ENCODE measurements at places on chromosomes 2 and 18.

DNA sequence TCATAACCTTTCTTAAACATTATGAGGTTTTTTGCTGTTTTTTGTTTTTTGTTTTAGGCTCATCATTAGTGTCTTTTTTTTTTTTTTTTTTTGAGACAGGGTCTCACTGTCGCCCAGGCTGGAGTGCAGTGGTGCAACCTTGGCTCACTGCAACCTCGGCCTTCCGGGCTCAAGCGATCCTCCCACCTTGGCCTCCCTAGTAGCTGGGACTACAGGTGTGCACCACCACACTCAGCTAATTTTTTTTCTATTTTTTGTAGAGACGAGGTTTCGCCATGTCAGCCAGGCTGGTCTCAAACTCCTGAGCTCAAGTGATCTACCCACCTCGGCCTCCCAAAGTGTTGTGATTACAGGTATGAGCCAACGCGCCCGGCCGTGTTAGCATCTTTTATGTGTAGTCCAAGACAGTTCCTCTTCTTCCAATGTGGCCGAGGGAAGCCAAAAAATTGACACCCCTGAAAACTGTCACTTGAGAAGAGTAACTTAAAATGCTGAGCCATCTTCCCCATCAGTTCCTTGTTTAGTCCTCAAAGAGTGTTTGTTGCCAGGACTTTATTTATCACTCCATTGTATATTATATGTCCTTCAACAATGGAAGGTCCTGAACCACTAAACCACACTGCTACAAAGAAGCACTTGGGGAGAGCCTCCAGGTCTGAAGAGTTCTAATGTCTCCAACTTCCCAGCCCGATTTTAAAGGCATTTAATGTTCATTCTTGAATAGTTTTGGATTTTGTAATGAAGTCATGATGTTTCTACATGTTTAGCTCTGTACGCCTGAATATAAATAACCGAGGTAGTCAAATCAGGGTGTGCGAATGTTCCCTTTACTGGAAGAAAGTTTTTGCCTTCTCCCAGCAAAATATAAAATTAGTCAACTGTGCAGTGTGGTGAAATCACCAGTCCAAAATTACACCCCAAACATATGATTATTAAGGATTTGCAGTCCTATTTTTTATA, 26.4 kb downstream of the ZNF516 start:
- no peak for DNase-seq

- peak; percentile 22 for DNase-seq
These were observed 17.2 kb downstream of the PCBP1 start for GRCh38 chr2:70104231-70105111.

- no peak for DNase-seq
These were observed 7.3 kb downstream of the EMILIN2 start for GRCh38 chr18:2853926-2854664.

GRCh38 chr2:64819774-64820688, 166.3 kb upstream of the SERTAD2 start:
- DNase-seq, result no peak

- no peak for DNase-seq
These were observed 175.5 kb upstream of the KLF7 start for GRCh38 chr2:207341112-207341750.

DNA sequence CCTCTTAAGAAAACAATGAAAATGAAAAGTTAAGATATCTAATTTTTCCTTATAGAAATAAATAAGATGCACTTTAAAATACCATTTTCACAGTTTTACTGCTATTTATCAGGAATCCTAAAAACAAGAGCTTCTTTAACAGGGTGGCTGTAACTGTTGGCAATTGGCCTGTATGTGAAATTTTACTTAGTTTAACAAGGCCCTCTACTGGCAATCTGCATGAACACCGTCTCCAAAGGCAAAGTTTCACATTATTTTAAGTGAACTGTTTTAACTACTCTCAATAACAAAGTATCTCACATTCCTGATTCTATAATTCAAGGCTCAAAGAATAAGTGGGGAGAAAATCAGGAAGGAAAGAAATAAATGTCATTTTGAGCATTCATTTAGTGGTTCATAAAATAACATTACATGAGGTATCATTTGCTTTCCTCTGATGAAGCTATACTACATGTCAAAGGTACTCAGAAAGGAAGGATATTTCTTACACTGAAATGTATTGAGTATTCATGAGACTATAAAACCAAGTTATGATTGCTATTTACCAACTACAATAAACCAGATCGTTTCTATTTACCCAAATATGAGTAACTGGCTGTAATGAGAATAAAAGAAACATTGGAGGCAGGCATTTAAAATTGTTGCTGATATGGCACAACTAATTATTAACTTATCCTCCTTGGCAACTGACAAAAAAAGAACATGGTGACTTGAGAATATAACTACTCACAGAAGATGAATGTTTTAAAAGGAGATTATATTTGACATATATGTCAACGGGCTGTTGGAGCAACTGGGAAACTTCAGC, 7.0 kb downstream of the NCKAP5 start:
- DNase-seq, result no peak

DNA sequence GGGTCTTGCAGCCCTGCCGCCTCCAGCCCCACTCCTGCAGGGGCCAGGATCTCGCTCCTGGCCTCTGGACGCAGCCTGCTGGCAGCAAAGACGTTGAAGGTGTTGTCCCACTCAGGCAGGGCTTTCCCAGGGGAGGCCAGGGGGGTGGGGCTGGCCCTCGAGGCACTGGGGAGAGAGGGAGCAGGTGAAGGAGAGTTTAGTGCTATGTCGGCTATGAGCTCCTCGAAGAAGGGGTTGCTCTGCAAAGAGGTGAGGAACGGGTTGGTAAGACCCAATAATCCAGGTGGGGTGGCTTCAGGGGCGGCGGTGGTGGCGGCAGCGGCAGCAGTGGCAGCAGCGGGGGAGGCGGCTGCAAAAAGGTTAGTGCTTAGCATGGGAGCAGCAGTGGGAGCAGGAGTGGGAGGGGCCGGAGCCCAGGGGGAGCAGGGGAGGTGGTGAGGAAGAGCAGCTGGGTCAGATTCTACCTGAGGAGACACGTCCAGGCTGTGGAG, 9.7 kb upstream of the SFXN5 start:
- no peak for DNase-seq

- no peak for DNase-seq
These were observed 20.2 kb downstream of the PSTPIP2 start for GRCh38 chr18:46051731-46052461.

GRCh38 chr2:237060534-237061312, 25.0 kb upstream of the COPS8 start:
- no peak for DNase-seq

- no peak for DNase-seq
These were observed 93.9 kb upstream of the RPE start for GRCh38 chr2:209908511-209908910.

- no peak for DNase-seq
These were observed 246.7 kb upstream of the EPHA4 start for GRCh38 chr2:221818616-221819320.

DNA sequence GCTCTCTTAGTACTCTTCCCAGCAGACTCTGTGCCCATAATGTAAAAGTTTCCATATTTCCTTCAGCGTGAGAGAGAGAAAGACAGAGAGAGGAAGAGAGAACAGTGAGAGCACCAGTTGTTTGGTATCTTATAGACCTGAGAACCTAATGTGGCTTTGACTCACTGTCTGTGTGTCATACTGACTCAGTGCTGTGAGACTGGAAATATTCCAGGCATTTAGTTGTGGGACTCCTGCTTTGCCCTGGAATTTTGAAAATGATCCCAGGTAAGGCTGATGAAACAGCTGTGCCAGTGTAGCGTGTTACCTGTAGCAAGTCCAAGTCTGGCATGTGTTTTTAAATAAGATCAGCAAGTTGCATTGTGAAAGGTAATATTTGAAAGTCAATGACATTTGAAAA, 87.9 kb upstream of the KCNH7 start:
- no peak for DNase-seq

DNA sequence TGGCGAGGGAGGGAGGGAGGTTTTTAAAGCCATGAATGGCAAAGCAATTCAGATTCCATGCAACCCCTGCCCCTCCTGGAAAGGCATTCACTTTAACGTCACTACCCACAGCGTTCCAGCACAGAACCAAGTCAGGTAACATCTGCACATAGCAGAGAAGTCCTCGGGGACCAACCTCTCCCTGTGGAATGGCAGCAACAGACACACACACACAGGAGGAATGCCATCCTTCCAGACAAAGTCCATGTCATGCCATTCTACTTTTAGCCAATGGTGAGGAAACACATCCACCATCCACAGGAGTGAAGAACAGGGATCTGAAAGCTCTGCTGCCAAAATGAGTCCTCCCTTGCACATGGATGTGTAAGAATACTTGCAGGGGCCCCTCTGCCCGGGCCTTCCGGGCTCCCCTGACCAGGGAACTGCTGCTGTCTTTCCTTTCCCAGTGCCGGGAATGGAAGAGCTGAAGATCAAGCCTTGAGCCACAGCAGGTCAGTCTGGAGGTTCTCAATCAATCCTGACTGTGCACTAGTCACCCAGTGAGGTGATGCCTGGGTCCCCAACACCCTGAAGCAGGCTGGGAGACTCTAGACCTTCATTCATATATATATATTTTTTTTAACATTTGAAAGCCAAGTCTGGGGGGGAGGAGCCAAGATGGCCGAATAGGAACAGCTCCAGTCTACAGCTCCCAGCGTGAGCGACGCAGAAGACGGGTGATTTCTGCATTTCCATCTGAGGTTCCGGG, 63.7 kb downstream of the UXS1 start:
- no peak for DNase-seq

GRCh38 chr2:235049069-235049468, 97.3 kb downstream of the SH3BP4 start:
- no peak for DNase-seq

DNA sequence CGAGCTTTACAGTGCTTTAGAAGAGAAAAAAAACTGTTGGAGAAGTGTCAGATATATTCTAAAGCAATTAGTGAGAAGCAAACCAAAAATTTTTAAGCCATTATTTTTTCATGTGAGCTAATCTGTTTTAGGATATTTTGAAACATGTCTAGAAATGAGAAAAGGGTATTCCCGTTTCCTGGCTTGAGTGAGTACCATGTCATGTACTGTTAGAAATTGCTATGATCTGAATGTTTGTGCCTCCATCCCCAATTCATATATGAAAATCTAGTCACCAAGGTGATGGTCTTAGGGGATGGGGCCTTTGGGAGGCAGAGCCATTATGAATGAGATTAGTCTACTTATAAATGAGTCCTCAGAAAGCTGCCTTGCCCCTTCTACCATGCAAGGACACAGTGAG, 493.3 kb upstream of the GCFC2 start:
- no peak for DNase-seq

DNA sequence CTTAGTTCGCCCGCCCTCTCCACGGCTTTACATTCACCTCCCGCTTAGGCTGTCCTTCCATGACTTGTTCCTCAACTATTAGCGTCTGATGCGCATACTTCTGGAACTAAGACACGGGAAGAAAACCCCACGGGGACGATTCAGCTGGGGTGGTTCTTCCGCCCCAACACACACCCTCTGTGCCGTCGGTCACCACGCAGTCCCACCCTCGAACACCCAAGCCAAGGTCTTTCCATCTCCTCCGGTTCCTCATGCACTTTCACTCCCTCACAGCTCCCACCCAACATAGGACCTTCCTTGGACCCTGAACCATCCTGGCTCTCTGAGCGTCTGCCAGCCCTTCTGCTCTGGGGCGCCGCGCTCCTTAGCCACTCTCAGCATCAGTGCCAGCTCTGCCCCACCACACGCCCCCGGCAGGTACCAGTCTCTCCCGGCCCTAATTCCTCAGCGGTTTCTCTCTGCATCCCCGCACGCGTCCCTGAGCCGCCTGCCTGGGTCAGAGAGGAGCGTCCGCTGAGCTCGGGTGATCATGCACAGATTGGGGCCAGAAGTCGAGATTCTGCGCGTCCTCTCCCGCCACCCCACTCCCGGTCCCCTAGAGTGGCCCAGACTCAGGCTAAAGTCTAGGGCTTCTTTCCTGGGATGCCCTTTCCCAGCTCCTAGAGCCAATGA, 522 bp upstream of the SRD5A2 start:
- no peak for DNase-seq

DNA sequence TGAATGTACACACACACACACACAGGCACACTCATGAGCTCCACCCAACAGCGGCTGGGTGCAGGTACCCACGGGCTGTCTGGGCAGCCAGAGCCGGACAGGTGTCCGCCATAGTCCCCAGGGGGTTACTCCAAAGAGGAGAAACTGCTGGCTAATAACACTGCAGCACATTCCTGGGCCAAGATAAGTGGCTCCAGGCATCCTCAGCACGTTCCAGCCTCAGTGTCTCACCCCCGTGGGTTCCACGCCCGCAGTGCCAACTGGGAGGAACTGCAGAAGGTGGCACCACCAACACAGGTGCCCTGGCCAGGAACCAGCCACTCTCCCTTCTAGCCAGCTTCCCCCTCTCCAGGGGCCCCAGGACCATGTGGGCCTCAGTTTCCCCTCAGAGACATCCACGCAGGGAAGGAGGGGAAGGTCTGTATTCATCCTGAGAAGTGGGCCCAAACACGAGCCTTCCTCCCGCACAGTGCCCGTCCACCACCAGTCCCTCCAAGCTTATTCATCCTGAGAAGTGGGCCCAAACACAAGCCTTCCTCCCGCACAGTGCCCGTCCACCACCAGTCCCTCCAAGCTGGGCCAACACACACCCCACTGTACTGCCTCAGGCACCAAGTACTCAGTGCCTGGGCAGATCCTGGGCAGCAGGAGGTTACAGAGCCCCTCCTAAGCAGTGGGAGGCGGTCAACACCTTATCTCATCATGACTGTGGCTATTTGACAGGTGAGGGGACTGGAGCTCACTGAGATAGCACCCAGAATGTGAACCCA, 47.6 kb downstream of the TNS1 start:
- DNase-seq, result no peak

DNA sequence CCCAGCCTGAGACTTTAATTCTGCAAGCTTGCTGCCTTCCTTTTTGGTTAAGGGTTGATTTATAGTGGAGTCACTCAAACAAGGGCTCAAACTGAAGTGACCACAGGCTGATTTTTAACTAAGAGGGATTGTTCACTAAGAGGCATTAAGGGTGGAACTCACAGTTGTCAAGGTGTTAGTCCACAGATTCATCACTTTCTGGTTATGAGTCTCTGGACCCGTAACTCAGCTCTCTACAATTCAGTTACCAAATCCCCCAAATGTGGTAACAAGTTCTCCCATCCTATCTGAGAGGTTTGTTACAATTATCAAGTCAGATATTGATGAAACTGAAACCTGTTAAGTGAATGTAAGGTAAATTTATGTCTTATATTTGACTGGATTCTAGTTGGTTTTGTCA, 185.9 kb upstream of the KLHL14 start:
- no peak for DNase-seq

GRCh38 chr18:38368886-38369285, 803.3 kb upstream of the CELF4 start:
- DNase-seq, result no peak

GRCh38 chr2:98122524-98122923, 35.6 kb downstream of the VWA3B start:
- DNase-seq, result no peak

GRCh38 chr2:44947028-44947375, 5.5 kb downstream of the SIX3 start:
- DNase-seq, result no peak

GRCh38 chr2:207073801-207074678, 91.7 kb downstream of the KLF7 start:
- peak; percentile 26 for DNase-seq

- no peak for DNase-seq
These were observed 2.5 kb downstream of the ATP9B start for GRCh38 chr18:79071503-79072210.

GRCh38 chr2:146982393-146982846, 862.4 kb upstream of the ACVR2A start:
- DNase-seq, result no peak
